SK-N-SH (cell line): ENCODE measurements at places on chromosomes 13 and 19. TPM values are rescaled to one million over a fixed set of nuclear protein-coding genes. Genes with fewer than 3 reads are reported as not detected.

GRCh38 chr13:112819816-112820215 lies 130.0 kb downstream of the ATP11A start:
- DNase-seq, result no peak

DNA sequence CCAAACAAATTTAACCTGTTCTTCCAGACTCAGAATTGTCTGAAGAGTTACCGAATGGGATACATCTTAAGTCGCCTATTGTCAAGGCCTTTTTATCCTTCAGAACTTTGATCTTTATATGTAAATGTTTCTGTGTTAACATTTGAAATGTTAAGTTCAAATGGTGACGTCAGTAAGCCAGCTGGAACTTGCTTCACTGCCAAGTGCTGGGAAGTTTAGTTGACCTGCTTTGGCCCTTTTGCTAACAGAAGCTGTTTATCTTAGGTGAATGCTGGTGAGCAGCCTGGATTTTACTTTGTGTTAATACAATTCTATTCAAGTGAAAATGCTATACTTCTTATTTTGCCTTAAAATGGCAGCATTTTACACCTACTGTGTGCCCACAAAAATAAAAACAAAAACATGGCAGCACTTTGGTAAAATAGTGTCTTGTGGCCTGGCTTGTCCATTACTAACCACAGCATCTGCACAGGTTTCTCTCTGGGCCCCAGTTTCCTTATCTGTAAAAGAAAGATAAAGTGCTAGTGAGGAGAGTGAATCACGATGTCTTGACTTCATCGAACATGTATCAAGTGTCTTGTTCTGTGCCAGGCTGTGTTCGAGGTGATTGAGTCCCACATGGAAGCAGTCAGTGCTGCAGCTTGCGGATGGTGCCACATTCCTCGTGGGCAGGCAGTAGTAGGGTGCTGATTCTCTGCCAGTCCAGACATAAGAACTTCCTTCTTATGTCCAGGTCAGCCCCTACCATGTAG lies 2.2 kb downstream of the NAXD start:
- no peak for DNase-seq

- no peak for DNase-seq
Measured at GRCh38 chr13:42001580-42001979, 40.7 kb upstream of the VWA8 start.

DNA sequence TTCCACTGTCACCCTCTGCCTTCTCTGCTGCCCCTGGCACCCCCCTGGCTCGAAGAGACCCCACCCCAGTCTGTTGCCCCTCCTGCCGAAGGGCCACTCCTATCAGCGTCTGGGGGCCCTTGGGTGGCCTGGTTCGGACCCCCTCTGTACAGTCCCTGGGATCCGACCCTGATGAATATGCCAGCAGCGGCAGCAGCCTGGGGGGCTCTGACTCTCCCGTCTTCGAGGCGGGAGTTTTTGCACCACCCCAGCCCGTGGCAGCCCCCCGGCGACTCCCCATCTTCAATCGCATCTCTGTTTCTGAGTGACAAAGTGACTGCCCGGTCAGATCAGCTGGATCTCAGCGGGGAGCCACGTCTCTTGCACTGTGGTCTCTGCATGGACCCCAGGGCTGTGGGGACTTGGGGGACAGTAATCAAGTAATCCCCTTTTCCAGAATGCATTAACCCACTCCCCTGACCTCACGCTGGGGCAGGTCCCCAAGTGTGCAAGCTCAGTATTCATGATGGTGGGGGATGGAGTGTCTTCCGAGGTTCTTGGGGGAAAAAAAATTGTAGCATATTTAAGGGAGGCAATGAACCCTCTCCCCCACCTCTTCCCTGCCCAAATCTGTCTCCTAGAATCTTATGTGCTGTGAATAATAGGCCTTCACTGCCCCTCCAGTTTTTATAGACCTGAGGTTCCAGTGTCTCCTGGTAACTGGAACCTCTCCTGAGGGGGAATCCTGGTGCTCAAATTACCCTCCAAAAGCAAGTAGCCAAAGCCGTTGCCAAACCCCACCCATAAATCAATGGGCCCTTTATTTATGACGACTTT lies 2.0 kb downstream of the ZFP36 start:
- no peak for DNase-seq

GRCh38 chr19:41746593-41747227 lies 8.6 kb upstream of the CEACAM6 start:
- DNase-seq, result peak; percentile 40

DNA sequence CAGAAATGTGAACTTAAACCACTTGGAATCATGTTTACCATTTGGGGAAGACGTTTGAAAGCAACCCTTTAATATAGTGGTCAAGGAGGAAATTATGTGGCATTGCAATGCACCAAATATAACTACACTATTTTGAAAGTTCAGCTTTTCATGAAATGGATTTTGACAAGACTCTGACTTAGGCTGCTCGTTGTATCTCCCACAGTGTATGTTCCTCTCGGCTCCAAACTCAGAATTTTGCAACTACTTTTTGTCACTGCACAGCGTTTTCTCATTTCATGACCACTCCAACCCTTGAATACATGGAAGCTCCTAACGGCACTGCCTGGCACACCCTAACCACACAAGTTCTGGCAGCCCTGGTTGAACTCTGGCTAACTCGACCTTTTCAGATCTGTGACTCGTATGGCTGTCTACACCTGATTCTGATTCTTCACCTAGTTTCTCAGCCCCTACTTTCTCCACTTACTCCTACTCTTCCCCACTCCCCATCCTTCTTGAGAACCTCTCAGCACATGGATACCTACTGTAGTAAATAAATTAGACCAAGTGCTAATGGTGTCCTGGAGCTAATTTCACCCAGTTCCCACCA lies 7.0 kb upstream of the POMP start:
- no peak for DNase-seq

DNA sequence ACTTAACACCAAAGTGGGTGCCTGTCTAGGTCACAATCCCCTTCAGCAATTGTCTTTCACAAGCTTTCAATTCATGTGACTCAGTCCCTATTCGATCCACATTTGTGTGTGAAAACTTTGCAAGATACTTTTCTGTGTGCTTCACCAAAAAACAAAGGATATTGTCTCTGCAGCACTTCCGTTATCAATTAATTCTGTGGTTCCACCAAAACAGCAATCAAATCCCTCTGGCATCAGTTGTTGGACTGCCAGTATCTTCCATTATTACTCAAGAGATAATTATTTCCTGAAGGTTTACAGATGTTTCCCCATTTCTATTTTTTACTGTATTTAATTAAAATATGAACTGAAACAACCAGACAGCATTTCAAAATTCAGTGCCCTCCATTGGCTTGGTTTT lies 481.4 kb downstream of the SUCLA2 start:
- DNase-seq, result no peak

- no peak for DNase-seq
Measured at GRCh38 chr13:51420681-51421490, 31.9 kb downstream of the INTS6 start.

PPM1N gene
- polyA plus RNA-seq, result 10.3 and 10.9 TPM in 2 replicates

ZNF790 gene
- polyA plus RNA-seq, result 2.2 and 3.1 TPM in 2 replicates

KLK6 gene
- not detected in 2 replicates for polyA plus RNA-seq

SH2D3A gene
- 0.35 and 0.42 TPM in 2 replicates for polyA plus RNA-seq

IGFL3 gene
- not detected in 2 replicates for polyA plus RNA-seq

CRX gene
- not detected in 2 replicates for polyA plus RNA-seq

CEACAM21 gene
- polyA plus RNA-seq, result not detected in 2 replicates
